ENCODE measurements at places on chromosomes 1 and 21.
A peak's percentile ranks its signal among the peaks of the same experiment; 100 is the strongest.

DNA sequence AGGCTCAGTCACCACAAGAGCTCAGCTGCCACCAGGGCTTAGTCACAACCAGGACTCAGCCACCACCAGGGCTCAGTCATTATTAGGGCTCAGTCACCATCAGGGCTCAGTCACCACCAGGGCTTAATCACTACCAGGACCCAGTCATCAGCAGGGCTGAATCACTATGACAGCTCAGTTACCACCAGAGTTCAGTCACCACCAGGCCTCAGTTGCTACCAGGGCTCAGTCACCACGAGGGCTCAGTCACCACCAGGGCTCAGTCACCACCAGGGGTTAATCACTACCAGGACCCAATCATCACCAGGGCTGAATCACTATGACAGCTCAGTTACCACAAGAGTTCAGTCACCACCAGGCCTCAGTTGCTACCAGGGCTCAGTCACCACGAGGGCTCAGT, 196.2 kb downstream of the NPHP4 start:
- DNase-seq = no peak

DNA sequence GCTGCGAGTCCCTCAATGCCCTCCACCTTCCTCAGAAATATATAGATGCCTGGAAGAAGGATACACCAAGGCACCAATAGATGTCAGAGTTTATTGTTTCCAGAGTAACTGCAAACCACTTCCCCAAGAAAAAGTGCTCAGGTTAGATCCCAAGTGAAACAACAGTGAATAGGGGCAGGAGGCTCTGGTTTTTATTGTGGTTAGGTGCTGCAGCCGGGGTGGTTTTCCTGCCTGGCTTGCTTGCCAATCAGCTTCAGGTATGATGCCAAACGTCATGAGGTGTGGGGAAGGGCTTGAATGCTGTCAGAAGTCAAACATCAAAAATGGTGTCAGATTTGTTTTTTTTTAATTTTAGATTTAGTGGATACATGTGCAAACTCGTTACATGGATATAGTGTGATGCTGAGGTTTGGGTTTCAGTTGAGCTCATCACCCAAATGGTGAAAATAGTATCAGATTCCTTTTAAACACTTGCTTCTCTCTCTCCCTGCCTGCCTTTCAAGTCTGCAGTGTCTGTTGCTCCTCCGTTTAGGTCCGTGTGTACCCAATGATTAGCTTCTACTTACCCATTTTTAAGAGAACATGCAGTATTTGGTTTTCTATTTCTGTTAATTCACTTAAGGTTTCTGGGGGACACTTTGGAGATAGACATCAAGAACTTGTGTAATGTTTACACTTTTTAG, 1317.0 kb downstream of the MRPL39 start:
- DNase-seq = no peak

- no peak for DNase-seq
Observed at GRCh38 chr1:166197597-166197996, 30.8 kb upstream of the FAM78B start.

DNA sequence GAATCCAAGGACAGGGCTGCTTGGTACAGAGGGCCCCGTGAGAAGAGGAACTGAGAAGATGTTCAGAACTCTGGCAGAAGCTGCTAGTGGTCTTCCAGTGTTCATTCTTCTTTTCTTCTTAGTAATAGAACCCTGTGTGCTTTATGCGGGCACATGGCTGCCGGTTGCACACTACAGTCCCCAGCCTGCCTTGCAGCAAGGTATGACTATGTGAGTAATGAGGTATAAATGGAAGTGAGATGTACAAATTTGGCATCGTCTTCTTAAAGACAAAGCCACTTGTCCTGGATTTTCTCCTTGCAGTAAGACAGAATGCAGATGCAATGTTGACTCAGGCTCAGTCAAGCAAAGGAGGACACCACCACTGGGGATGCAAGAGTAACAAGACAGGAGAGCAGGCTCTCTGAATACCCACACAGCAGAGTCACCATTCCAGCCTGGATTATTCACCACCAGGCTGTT, 15.0 kb upstream of the ATP1B1 start:
- no peak for DNase-seq

- no peak for DNase-seq
Observed at GRCh38 chr1:247528812-247529474, 7.3 kb downstream of the OR2C3 start.

GRCh38 chr1:11736746-11737639, 1.1 kb downstream of the AGTRAP start:
- peak; percentile 90 for DNase-seq

DNA sequence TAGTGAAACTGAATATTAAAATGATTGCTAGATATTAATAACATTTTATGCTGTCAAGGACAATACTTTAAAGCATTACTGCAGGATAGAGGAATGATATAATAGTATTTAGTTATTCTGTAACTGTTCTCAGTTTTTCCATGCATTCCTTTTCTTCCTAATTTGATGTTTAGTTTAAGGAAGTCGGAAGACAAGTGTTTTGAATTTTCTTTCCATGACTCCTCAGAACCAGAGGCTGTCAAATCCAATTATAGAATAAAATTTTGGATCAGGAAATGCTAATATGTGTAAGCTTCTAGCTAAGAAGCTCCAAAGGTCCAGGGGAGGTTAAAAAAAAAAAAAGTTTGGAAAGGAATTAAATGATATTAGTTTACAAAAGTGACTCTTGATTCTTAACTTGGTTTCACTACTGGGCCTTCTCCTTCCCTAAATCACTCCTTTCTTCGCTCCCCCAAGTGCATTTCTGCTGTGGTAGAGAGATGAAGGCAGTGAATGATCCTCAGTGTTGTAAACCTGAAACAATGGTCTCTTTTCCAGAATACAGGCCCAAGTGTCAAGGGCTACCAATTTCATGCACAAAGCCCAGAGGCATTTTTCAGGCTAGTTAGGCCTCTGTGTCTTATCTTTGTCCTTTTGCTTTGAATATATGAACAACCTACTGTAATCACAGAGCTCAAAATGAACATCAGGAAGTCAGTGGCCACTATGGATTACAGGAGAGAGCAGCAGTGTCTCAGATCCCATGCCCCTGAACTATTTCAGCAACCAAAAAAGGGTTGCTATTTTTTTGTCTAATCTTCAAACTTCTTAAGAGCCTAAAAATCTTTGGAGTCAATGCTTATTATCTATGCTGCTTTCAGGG, 6.2 kb downstream of the ADSS2 start:
- DNase-seq = no peak

DNA sequence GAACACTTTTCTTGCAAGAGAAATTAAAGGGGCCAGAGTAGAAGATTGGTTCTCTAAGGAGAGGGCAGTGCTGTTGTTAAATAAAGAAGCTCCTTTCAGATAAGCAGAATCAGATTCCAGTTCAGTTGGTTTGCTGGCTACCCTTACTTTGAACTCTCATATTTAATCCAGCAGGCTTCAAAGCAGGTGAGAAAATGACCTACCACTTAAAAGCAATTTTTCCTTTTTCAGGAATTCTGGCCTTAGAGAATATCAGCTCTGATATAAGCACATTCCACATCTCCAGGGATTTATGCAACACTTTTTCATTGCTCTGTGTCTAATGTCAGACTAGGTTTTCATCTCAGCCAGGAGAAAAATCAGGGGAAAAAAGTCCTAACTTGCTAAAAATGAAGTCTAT, 28.7 kb downstream of the WNT2B start:
- no peak for DNase-seq

GRCh38 chr1:221543529-221544120, 198.3 kb downstream of the DUSP10 start:
- no peak for DNase-seq

- no peak for DNase-seq
Observed at GRCh38 chr1:226492426-226493137, 56.0 kb upstream of the STUM start.

- no peak for DNase-seq
Observed at GRCh38 chr1:227749916-227750710, 14.9 kb downstream of the SNAP47 start.

DNA sequence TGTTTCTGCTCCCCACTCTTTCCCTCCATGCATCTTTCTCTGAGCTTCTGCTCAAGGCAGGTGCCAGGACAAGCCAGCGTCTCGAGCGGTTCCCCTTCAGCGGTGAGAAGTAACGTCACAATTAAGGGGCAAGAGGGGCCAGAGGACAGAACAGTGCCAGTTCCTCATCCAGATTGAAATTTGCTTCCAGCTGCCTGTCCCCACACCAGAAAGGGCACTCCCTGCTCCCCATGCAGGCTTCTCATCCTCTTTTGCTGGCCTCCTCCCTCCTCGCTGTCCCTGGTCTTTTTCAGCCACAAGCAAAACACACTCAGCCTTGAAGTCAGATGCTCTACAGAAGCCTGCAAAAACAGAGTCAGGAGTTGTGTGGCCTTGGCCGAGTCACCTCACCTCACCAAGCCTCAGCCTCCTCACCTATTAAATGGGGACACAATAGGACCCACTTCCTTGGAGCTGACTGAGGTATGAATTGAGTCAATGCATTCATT, 35.0 kb upstream of the ECE1 start:
- DNase-seq = no peak

DNA sequence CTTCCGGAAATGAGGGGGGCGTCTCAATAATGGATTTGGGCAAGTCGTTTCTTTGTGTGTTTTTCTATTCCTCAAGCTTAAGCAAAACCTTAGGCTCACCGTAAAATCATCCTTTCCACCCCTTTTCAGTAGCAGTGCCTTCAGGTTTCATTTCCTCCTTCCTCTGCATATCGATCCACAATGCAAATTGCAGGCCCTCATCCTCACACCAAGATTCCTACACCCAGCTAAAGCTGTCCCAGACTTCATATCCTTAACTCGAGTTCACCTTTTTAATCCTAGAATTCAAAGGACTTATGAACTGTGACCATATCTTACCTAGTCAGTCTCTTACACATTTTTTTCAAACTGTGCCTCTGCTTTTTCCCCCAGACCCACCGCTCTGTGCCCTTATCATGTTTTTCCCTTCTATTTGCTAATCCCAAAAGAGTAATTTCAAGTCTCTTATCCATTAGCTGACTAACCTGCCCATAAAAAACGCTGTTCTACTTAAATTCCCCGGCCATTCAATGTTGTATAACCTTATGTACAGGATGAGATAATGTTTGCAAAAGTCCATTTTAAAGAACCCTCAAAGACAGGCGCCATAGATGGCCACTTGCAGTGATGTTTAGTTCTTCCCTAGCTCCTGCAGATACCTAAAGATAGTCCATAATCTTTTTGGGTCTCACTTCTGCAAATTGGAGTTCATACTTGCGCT, 1.5 kb downstream of the AKIRIN1 start:
- DNase-seq = no peak

- DNase-seq = no peak
Observed at GRCh38 chr1:222095606-222096475, 354.0 kb upstream of the DUSP10 start.

DNA sequence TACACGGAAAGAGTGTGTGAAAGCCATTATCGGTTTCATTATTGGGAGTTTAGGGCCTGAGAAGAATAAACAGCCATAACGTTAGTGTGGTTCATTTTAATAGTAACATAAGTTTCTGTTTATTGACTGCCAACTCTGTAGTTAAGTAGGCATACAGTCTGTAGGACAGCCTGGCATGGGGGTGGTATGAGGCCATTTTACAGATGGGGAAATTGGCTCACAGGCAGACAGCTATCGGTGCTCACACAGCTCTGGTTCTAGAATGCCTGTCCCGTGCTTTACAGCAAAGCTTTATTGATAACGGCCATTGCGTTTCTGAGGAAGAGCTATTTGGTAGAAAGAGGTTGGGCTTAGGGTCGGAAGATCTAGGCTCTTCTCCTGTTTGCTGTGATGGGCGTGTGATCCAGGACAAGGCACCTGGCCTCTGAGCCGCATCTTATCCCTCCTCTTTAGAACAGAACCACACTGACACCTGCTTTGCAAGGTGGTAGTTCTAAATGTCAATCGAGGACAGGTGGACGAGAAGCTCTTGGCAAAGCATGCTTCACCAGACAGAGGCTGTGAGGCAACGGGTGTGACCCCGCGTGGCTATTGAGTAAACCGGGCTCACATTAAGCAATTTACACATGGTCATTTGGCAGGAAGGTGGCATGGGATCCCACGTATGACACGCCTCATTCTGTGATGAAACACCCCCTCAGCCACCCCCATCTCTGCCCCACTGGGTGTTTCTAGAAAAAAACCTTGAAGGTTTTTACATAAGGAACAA, 14.9 kb downstream of the ETS2 start:
- DNase-seq = no peak

DNA sequence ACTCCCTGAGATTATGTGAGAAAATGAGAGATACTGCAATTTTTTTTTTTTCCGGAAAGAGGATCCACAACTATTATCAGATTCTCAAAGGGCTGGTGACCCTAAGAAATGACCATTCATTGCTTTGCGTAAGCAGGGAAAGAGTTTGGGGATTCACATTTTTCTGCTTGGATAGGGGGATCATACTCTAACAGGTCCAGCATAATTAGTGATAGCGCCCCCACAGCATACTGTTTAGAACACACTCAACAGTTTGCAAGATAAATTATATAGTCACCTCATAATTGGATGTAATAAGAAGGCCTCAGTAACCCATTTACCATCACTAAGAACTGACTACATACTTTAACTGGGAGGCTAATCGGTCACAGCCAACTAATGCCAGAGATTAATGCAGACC, 1.9 kb downstream of the CCT3 start:
- DNase-seq = no peak

- DNase-seq = no peak
Observed at GRCh38 chr1:79006564-79006963, at the start of gene ADGRL4. Gene ADGRL4 (minus strand): TSS chr1:79006730. CDS start chr1:79006654, 76 bp downstream.

- DNase-seq = no peak
Observed at GRCh38 chr1:229127301-229127700, 143.6 kb upstream of the RAB4A start.

DNA sequence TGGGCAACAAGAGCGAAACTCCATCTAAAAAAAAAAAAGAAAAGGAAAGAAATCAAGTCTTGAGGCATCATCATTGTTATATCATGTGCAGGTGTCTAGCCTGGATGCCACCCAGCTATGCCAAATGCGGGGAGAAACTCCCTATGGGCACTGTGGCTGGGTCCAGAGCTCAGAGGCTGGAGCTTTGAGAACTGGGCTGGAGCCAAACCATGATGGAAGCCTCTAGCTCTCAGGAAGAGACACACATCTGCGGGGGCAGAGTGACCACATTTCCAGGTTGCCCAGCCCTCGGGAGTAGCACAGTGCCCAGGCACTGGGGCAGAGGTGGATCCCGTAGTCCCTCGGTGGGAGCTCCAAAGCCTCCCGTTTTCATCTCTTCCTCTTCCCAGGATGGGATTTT, 58.9 kb downstream of the COL18A1 start:
- no peak for DNase-seq

DNA sequence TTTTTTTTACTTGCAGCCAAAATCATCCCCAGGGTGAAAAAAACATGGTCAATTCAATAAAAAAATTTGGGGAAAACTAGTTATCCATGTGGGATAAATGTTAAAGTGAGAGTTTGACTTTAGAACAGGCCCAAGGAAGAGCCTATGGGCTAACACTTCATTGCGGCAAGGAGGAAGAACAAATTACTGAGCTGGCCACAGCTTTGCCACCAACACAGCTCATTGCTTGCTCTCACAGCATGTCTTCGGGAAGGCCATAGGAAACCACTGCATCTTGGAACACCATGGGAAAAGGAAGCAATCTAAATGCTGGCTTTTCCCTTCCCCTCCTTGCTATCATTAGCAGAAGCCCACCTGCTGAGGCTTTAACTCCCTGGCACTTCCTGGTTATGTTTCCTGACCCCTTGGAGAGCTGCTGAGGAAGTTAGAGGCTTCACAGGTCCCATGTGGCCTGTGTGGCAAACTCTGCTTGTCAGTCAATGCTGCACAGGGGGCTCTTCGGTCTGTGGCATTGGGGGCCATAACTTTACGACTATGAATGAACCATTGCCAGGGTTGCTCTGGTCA, 86.0 kb downstream of the SLC25A24 start:
- no peak for DNase-seq
